ENCODE measurements at places on chromosomes 16 and 17. TPM values are rescaled to one million over a fixed set of nuclear protein-coding genes. Genes with fewer than 3 reads are reported as not detected.
A peak's percentile ranks its signal among the peaks of the same experiment; 100 is the strongest.

Gene CYLD
- total RNA-seq, result 35.9 TPM

Gene CD79B
- total RNA-seq, result under 0.01 TPM

Gene TCAP
- 0.82 TPM for total RNA-seq

DNA sequence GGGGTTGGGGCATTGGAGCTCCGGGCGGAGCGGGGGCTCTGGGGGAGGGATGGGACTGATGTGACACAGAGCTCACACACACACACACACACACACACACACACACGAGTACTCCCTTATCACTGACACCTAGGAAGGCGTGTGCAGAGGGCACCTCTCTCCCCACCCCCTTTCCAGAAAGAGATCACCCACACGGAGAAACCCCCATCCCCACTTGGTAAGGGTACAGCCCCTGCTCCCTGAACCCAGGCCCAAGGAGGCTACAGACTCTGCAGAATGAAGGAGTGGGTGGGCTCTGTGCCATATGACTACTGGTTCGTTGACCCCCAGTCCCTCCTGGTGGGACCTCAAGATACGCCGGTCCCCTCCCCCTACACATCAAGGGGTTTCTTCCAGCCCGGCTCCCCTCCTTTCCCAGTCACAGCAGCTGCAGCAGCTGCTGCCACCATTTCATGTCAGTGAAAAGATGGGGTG, 8.7 kb upstream of the ARHGAP23 start:
- no peak for DNase-seq

DNA sequence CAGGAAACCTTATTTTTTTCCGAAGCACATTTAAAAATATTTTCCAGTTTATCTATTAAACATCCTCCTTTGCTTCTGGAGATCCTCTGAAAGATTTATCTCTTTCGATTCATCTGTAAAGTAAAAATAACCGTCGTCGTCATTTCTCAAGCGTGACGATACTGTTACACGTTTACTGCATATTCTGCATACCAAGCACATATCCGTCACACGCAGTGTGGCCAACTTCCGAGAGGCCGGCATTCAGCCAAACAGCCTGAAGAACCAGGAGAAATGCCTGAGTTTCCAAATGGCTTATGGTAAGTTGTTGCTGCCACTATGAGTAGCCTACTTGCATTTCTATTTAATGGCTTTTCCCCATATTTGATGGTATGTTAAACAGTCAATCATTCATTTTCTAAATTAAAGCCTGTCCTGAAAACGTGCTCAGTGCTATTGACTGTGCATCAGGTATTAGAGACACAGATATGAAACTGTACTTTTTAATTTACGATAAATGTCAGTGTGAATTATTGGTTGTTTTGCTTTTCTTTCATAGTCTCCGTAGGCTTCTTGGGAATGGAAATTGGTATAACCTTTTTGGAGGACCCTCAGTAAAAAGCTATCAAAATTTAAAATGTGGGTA, 275.7 kb downstream of the WWOX start:
- no peak for DNase-seq

DNA sequence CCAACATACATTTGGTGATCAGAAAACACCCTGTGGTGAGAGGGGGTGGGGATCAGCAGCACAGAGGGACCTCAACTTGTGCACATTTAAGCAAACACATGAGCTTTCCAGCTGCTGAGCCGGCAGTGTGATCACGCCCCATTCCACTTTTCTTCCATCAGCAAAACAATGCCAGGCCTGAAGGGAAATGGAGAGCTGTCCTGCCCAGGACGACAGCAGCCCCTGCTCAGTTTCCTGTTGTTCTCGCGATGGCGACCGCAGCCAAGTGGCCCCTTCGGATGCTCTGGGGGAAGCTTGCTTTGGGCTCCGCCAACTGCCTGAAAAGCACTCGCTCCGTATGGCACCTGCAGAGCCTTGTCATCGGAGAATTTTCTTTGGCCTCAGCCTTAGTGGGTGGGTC, 272.3 kb downstream of the FOXL1 start:
- no peak for DNase-seq

DNA sequence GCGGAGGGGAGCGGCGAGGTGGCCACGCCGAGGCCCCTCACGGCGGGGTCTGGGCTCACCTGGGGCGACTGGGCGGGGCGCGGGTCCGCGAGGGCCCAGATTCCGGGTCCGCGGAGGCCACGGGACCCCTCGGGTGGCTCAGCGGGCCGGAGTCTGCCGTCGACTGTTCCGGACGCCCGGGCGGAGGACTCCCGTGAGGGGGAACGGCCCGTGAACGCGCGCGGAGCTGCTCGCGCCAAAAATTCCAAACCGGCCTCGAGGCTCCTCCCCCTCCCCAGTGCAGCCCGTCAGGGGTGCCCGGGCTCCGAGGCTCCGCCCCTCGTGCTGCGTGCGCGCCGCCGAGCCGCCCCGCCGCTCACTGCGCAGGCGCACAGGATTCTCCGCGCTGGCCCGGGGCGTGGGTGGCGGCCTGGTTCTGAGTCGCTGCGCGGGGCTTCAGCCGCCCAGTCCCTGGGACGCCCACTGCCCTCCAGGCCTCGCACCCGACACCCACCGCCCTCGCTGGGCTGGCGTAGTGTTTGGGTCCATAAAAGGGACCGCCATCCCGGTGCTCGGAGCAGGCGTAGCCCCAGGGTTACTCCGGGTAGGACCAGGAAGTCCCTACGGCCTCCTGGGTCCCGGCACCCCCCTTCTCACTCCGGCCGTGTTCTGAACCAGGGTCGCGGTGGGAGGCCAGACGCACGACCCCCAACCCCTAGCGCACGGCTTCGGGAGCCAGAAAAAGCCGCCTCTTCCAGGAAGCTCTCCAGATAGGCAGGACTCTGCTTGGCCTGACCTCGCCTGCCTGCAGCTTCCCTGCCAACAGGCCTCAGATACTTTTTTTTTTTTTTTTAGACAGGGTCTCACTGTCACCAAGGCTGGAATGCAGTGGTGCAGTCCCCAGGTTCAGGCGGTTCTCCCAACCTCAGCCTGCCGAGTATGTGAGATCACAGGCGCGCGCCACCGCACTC, at the start of gene PKMYT1:
Gene PKMYT1, minus strand, starts transcription at position 220 of the 950 bp plus-strand sequence. CDS start 789 bp downstream, outside the sequence.
- peak; percentile 100 for DNase-seq

GRCh38 chr16:11629071-11630030, 38.9 kb upstream of the SNN start:
- DNase-seq, result no peak

DNA sequence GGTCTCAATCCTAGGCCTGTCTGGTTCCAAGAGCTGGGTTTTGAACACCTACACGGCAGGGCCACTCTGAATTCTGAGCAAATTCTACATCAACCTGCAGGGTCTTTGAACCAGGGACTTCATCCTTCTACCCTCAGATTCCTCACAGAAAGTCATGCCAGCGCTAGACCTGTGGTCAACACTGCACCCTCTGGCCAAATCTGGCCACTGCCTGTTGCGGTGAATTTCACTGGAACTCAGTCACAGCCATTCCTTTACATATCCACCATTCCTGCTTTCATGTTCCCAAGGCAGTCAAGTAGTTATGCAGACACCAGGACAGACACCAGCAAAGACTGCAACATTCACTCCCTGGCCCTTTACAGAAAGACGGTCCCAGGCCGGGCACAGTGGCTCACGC, 144.6 kb downstream of the C16orf95 start:
- DNase-seq, result no peak

DNA sequence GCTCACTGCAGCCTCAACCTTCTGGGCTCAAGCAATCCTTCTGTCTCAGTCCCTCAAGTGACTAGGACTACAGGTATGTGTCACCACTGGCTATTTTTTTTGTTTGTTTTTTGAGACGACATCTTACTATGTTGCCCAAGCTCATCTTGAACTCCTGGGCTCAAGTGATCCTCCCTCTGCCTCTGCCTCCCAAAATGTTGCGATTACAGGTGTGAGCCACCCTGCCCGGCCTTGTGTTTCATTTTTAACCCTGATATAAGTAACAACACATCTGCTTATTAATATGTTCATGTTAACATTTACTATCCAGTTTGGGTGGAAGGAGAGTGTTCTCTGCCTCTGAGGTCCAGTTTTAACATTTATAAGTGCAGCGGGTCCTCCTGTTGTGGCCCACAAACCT, 3.1 kb downstream of the FAM20A start:
- DNase-seq, result no peak

- no peak for DNase-seq
These were observed 2.8 kb downstream of the HAGH start for GRCh38 chr16:1823821-1824220.

DNA sequence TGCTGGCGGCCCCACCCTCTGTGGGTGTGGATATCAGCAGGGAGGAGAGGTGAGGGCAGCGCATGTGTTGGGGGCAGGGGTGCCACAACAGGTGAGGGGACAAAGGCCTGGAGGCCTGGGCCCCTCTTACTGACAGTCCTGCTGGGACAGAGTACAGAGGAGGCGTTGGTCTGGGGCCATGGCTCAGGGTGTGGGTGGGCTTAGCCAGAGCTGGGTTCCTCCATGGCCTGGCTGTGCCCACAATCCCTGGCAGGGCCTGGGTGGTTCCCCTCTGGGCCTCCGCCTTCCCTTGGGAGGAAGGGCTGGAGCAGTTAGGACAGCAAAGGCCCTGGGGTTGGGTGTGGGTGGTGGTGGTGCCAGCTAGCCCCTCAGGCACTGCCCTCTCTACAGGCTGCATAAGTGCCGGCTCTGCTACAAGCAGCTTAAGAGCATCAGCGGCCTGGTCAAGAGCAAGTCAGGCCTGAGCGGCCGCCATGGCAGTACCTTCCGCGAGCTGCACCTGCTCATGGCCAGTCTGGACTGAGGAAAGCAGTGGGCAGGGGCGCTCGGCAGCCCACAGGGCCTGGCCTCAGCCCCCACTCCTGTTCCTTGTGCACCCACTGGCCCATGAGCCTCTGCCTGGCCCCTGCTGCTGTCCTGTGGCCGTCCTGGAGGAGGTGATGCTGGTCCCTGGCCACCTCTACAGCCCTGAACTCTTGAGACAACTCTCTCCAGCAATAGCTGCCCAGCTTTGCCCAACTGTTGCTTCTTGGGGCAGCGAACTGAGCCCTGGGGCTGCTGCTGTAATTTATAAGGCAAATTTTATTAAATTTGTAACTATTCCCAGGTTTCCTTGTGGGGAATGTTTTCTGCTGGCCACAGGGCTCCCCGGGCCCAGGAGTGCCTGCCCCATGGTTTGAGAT, 21.1 kb downstream of the KATNB1 start:
- DNase-seq, result no peak

DNA sequence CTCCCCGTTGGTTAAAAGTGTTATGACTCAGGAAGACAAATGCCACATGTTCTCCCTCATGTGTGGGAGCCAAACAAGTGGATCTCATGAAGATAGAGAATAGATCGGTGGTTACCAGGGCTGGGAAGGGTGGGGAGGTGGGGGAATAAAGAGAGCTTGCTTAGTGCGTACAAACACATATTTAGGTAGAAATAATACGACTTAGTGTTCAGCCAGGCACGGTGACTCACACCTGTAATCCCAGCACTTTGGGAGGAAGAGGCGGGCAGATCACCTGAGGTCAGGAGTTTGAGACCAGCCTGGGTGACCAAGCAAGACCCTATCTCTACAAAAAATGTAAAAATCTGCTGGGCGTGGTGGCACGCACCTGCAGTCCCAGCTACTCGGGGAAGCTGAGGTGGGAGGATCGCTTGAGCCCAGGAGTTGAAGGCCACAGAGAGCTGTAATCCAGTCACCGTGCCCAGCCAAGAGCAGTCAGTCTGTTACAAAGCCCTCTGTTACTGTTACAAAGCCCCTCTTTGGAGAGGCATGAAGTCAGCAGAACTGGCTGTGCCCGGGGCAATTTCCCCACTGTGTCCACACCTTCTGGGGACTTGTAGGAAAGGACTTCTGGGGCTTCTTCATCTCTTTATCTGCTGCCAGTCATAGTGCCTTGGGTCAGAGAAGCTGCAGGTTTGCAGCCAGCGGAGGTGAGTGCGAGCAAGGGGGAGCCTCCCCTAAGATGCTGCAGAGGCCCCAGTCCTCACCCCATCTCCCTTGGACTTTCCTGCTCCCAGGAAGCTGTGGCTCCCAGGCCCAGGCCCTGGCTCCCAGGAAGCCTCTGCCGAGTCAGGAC, 4.3 kb upstream of the ALDH3A1 start:
- no peak for DNase-seq

DNA sequence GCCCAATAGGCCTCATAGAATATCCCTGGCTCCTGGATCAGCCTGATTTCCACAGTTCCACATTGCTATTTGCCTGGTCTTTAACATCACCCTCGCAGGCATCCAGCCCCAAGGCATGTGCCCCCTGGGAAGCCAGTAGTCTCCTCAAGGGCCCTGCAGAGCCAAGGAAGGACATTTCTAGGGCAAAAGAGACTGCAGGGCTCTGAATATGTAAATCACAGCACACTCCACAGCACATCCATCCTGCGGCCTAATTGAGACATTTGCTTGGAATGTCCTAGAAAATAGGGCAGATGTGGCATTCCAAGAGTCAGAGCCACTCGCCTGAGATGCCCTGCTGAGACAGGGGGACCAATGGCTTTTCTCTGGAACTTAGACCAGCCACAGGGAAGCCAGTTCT, 11.4 kb upstream of the C16orf78 start:
- DNase-seq, result no peak

DNA sequence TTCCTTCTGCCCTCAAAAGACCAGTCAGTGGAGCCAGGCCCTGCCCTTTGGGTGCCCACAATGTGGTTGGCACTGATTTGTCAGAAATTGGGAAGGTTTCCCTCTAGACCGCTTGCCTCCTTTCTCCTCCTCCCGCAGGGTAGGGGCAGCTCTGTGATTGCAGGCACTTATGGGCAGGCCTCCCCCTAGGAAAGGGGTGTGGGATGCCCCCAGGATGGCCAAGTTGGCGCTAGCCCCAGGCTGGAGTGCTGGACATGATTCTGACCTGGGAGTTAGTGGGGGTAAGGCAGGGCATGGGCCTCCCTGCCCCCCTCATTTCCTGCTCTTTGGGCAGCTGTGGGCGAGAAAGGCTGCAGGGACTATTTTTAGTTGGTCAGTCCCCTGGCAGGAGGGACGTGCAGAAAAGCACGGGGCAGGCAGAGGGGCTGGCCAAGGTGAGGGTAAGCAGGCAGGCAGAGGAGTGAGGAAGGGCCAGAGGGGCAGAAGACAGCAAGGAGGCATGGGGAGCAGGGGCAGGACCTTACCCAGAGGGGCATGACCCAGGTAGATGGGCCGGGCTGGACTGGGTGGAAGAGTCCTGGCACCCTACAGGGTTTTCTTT, 3.3 kb downstream of the RARA start:
- DNase-seq, result peak; percentile 27

DNA sequence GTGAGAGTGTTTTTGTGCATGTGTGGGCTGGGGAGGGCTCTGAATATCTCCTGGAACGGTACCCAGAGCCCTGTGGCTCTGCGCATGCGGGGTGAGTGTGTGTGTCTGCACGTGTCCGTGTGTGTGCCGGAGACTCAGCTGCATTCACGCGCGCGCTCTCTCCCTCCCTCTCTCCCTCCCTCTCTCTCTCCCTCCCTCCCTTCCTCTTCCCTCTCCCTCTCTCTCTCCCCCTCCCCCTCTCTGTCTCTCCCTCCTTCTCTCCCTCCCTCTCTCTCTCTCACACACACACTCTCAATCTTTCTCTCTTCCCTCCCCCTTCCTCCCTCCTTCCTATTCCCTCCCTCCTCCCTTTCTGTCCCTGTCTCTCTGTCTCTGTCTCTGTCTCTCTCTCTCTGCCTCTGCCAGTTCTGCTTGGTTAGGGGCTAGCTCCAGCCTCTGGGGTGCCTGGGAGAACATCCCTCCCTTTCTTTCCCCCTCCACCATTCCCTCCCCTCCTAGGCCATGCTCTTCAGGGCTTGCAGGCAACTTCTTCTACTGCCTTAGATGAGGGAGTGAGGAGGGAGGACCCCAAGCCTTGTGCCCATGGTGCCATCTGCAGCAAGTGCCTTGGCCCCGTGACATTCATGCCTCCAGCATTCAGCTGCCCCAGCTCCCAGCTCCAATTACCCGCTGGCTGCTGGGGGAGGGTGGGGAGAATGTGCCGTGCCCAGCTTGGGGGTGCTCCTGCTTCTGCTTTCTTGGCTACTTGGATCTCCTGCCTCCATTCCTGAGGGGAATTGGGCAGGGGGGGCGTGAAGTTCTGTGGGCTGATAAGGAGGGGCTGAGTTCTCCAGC, 6.4 kb downstream of the THRA start:
- DNase-seq, result no peak

- no peak for DNase-seq
These were observed 4.2 kb downstream of the HID1 start for GRCh38 chr17:74968361-74968780.
